ENCODE measurements at places on chromosomes 7 and 10. TPM values are rescaled to one million over a fixed set of nuclear protein-coding genes. Genes with fewer than 3 reads are reported as not detected.

DNA sequence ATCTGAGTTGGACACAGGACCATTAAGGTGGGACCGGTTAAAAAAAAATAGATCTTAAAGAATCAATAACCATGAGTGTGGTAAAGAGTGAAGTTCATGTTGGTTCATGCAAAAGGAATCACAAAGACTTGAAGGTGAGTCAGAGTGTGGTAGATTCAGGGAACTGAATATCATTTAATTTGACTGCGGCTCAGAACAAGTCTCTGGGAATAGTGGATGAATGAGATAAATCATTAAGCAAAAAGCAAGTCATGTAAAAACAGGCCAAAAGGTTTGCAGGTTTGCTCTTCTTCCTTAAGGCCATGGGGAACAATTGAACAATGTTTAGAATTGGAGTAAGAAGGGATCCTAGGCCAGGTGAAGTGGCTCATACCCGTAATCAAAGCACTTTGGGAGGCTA lies 385.8 kb downstream of the ETV1 start:
- H3K27me3 ChIP-seq = no peaks in the 10 kb centered on the region
- no peaks in the 10 kb centered on the region for H3K36me3 ChIP-seq
- H3K4me1 ChIP-seq = no peaks in the 10 kb centered on the region
- no peak for DNase-seq

DNA sequence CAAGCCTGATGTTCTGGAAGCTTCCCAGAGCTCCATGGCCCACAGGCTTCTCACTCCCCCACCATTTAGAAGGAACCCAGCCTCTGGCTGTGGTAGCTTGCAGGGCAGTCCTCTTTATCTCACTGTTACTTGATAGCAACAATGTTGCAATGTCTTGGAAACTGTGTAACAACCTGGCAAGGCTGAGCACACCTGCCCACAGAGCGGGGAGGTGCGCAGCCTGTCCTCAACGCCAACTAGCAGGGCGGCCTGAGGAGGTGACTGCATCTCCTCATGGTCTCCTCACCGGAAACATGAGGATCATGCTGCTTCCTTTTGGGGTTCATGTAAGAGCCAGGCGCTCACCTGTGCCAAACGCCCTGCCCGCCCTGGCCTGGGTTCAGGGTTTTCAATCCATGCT lies 43.7 kb upstream of the INSIG1 start:
- H3K36me3 ChIP-seq = no peaks in the 10 kb centered on the region
- no peaks in the 10 kb centered on the region for H3K27me3 ChIP-seq
- H3K27ac ChIP-seq = no peak overlapping the region
- H3K4me1 ChIP-seq = peaks cover 15% of the 10 kb centered on the region
- H3K4me3 ChIP-seq = no peak overlapping the region
- no peak for DNase-seq

- H3K36me3 ChIP-seq = no peaks in the 10 kb centered on the region
- H3K4me1 ChIP-seq = no peaks in the 10 kb centered on the region
- H3K4me3 ChIP-seq = no peak overlapping the region
- no peaks in the 10 kb centered on the region for H3K27me3 ChIP-seq
- DNase-seq = no peak
These were observed 19.4 kb downstream of the COPG2 start for GRCh38 chr7:130649004-130649790.

DNA sequence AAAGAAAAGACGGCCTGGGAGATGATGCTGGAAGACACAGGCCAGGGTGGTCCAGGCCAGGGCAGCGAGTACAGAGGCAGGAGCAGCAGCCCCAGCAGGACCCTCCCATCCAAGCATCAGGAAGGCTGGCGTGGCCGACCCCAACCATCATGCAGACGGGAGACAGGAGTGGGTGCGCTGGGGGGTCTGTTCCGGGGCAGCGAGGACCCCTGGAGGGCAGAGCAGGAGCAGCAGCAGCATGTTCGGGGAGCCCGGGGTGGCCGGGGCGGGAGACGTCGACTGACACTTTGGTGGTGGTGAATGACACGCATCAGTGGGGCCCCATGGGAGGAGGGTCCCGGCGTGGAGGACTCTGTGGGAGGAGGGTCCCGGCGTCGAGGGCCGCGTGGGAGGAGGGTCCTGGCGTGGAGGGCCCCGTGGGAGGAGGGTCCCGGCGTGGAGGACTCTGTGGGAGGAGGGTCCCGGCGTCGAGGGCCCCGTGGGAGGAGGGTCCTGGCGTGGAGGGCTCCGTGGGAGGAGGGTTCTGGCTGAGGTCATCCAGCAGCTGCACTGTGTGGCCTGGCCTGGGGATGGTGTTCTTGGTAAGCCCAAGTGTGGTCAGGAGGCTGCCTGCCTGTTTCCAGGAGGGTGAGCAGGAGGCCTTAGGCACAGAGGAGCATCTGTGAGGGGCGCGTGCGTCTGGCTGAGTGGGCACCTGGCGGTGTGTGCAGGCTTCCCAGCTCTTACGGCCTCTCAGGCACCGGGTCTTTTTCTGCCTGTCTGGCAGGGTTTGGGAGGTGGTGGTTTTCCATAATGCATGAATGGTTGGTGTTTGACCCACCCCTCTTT lies 38.9 kb downstream of the FAM20C start:
- no peaks in the 10 kb centered on the region for H3K36me3 ChIP-seq
- peaks cover 21% of the 10 kb centered on the region for H3K4me1 ChIP-seq
- DNase-seq = no peak
- no peak overlapping the region for H3K27ac ChIP-seq

DNA sequence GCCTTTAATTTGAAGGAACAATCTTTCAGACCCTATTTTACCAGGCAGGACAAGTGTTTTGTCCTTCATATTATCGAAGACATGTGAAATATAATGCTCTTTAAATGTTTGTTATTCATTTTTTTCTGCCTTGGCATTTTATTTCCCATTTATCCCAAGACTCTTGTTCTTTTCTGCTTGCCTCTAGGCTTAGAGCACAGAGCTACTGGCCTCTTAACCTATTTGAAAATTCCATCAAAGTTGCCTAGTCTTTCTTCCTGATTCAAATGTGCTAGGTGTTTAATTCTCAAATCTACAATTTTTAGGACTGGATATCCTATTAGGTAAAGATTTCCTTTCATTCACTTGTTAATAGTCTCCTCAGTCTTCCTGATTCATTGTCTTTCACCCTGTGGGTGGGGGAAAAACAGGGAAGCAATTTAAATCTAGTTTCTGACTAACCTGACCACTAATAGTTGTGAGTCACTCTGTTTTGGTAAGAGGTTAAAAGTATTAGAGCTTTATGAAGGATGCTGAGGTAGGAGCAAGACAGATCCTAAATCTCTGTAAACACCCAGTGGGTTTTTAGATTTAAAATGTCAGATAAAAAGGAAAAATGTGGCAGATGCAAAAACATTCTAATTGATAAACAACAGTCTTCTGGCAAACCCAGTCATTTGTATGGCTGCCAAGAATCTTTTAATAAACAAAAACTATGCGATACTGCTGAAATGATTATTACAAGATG lies 1.5 kb downstream of the LIPK start:
- no peak overlapping the region for H3K27ac ChIP-seq
- H3K36me3 ChIP-seq = no peaks in the 10 kb centered on the region
- no peak overlapping the region for H3K4me3 ChIP-seq

DNA sequence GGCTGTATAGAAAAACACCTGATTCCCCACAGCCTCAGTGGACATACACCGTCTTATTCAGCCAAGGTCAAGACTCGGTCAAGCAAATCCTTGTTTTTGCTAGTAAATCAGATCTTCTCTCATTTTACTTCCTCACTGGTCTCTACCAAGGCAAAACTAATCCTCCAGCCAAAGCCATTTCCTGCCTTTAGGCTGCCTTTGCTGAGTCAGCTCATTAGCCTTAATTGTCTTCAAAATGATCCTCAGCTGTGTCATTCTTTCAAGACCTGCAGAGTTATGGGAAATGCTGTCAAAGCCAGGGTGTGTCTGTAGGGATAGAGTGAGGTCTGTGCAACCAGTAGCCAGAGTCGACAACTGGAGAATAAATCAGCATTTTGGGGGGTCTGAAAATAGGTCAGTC lies 107.2 kb upstream of the FAM180A start:
- H3K4me1 ChIP-seq = no peaks in the 10 kb centered on the region
- H3K36me3 ChIP-seq = no peaks in the 10 kb centered on the region
- no peak for DNase-seq
- H3K27me3 ChIP-seq = no peaks in the 10 kb centered on the region

- H3K27ac ChIP-seq = peak overlapping the region; percentile 65
- no peak overlapping the region for H3K4me3 ChIP-seq
- H3K27me3 ChIP-seq = no peaks in the 10 kb centered on the region
- peaks cover 4% of the 10 kb centered on the region for H3K36me3 ChIP-seq
- DNase-seq = no peak
These were observed 142.0 kb downstream of the ARID5B start for GRCh38 chr10:62043421-62044021.

- no peak overlapping the region for H3K4me3 ChIP-seq
- H3K4me1 ChIP-seq = no peaks in the 10 kb centered on the region
- H3K27ac ChIP-seq = no peak overlapping the region
- H3K36me3 ChIP-seq = no peaks in the 10 kb centered on the region
- DNase-seq = peak; percentile 11
These were observed 165.6 kb downstream of the TPK1 start for GRCh38 chr7:144670218-144670617.

DNA sequence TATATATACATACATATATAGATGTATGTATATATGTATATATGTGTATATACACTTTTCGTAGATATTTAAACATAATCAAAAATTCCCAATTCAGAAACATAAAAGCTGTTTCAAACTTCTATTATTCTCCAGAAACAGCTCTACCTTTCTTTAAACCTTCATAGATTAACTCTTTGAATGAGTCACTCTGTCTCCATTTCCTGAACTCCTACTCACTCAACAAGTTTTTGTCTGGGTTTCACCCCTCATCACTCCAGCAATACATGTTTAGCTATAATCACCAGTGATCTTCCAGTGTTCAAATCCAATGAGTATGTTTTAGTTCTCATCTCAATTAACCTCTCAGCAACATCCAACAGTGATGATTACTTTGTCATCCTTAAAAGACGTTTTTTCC lies 9.6 kb downstream of the DGKB start:
- H3K27ac ChIP-seq = no peak overlapping the region
- no peak for DNase-seq
- no peaks in the 10 kb centered on the region for H3K27me3 ChIP-seq
- H3K4me3 ChIP-seq = no peak overlapping the region

GRCh38 chr10:104391150-104391968 lies 37.7 kb downstream of the CFAP58 start:
- H3K4me3 ChIP-seq = no peak overlapping the region
- peaks cover 14% of the 10 kb centered on the region for H3K4me1 ChIP-seq
- no peaks in the 10 kb centered on the region for H3K27me3 ChIP-seq
- H3K27ac ChIP-seq = peak overlapping the region; percentile 65
- peak; percentile 41 for DNase-seq

DNA sequence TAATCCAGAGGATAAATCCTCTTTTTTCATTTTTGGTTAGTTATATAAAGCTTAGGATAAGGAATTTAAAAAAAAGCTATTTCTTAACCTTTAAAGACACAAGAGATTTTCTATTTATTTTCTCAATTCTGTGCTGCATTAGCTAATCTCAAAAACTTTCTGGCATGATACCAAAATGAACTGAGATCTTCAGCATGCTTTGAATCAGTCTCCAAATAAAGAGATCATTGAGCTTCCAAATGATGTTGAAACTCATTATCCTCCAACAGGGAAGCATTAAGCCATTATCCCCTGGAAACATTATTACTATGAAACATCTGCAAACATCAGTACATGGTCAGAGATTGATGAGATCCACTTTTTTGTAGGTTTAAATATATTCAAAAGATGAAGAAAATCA lies 350.3 kb upstream of the TEX47 start:
- no peak overlapping the region for H3K27ac ChIP-seq
- no peaks in the 10 kb centered on the region for H3K27me3 ChIP-seq
- H3K36me3 ChIP-seq = no peaks in the 10 kb centered on the region
- DNase-seq = no peak

DNA sequence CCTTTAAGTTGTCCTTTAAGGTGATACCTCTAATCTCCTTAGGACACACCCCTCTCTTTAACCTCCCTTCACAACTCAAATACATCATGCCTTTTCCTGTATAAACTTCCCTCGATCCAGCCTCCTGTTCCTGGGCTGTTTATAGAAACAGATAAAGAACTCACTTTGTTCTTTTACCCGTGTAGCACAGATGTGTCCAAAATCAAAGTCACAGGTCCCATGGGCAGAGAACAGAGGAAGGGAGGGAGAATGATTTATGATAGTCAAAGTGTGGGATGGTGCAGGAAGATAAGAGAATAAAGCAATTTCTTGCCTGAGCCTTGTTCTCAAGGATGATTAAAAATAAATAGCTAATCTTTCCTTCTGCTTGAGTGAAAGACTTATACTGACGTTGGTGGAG lies 50.3 kb upstream of the CABCOCO1 start:
- H3K4me3 ChIP-seq = no peak overlapping the region
- H3K27me3 ChIP-seq = no peaks in the 10 kb centered on the region
- H3K27ac ChIP-seq = no peak overlapping the region
- no peaks in the 10 kb centered on the region for H3K4me1 ChIP-seq
- no peaks in the 10 kb centered on the region for H3K36me3 ChIP-seq

DNA sequence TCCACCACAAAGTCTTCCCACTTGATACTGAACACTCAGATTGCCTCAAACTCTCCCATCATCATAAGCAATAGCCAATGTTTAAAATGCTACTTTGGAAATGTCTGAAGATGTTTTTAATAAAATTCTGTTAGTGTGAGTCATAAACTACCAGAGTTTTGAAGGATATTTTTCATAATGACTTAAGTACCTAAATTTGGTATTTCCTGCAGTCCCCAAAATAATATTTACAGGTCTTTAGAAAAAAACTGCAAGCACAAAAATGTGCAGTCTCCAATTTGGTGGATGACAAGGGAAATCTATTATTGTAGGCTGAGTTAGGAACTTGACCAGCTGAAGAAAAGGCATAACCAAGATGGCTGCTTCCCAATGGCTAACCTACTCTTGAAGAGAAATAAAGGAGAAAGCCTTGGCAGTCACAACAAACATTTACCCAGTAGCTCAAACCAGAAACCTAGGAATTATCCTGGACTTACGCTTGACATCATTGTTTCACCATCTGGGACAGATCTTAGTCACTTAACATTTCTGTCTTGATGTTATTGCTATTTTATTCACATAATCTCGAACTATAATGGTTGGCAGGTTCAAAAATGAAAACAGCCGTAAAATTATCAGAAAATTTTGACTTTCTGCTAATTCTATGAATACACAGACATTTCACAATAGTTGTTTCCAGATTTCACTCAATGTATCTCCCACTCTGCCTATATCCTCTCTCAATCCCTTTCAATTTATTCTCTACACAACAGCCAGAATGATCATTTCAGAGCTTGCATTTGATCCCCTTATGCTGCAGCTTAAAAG lies 111.2 kb upstream of the STEAP1B start:
- H3K27me3 ChIP-seq = no peaks in the 10 kb centered on the region
- no peak overlapping the region for H3K27ac ChIP-seq
- no peak for DNase-seq
- no peaks in the 10 kb centered on the region for H3K4me1 ChIP-seq
- no peaks in the 10 kb centered on the region for H3K36me3 ChIP-seq

- H3K27me3 ChIP-seq = no peaks in the 10 kb centered on the region
- H3K27ac ChIP-seq = no peak overlapping the region
- no peak for DNase-seq
- H3K4me3 ChIP-seq = no peak overlapping the region
- no peaks in the 10 kb centered on the region for H3K36me3 ChIP-seq
These were observed 214.3 kb downstream of the NRG3 start for GRCh38 chr10:82089327-82089726.

DPP6 gene
- total RNA-seq = not detected

HOXA4 gene
- total RNA-seq = 4.8 TPM

ABCC2 gene
- 128 TPM for total RNA-seq

STN1 gene
- 16.1 TPM for total RNA-seq

FBXO24 gene
- 1.5 TPM for total RNA-seq

FOXI2 gene
- total RNA-seq = not detected
